ENCODE measurements at places on chromosomes 4 and X.

GRCh38 chr4:183758758-183759447 lies 99.8 kb downstream of the TRAPPC11 start:
- ATAC-seq, result no peak

DNA sequence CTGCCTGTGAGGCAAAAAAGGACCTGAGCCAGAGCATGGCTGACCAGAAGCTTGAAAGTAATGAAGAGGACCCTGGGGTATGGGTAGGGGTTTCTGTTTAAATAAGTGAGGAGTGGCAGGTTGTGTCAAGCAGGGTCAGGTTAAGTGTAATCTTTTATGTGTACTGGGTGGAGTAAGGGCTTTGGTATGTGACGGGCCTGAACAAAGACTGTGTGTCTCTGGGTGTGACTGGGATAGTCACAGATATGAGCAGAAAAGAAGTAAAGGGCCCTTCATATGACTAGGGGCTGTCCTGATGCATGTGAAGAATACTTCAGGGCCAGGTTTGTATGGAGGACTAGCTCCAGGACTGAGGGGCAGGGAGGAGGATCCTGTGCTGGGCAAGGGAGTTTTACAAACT lies 82.4 kb downstream of the ITIH6 start:
- ATAC-seq, result no peak

GRCh38 chrX:5155301-5155700 lies 1073.4 kb downstream of the NLGN4X start:
- ATAC-seq, result no peak

GRCh38 chr4:6155996-6156750 lies 44.2 kb downstream of the JAKMIP1 start:
- ATAC-seq, result no peak

All from SK-N-SH treated with all-trans-retinoic acid at 6 μM for 48 hours (cell line).